Activated T-helper 9 cell treated with anti-CD3 and anti-CD28 coated beads, Interleukin-2, amount 50 U/mL, for 16 hours (primary cell): ENCODE measurements at places on chromosomes 1 and 21.

GRCh38 chr1:64836802-64837201 is 91.9 kb downstream of the RAVER2 start:
- DNase-seq: no peak

DNA sequence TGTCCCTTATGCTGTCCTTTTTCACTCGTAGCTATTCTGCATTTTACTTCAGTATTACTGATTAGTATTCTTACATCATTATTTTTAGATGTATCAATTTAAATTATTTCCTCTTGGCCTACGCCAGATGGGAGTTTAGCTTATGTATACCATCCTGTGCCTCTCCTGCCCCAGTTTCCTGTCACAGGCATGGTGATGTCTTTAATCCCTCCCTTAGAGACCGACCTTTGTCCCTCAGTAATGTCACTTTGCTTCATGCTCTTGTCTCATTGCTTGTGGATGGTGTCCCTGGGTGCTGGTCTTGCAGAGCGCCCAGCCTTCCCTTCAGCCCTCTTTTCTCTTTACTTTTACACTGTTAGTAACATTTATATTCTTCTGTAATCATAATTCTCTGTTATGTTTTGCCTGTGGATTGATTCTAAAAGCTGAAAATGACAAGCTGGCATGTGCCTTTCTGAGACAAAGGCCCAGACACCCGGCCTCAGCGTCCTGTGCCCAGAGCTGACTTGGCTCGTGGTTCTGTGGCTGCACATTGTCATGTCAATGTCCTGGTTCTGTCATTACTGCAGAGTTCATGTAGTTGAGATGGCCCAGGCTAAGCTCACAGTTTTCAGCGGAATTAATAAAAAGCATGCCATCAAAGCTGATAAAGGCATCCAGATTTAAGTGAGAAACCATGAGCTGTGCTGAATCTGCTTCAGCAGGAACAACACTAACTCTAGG is 100.7 kb downstream of the MTR start:
- DNase-seq: no peak

DNA sequence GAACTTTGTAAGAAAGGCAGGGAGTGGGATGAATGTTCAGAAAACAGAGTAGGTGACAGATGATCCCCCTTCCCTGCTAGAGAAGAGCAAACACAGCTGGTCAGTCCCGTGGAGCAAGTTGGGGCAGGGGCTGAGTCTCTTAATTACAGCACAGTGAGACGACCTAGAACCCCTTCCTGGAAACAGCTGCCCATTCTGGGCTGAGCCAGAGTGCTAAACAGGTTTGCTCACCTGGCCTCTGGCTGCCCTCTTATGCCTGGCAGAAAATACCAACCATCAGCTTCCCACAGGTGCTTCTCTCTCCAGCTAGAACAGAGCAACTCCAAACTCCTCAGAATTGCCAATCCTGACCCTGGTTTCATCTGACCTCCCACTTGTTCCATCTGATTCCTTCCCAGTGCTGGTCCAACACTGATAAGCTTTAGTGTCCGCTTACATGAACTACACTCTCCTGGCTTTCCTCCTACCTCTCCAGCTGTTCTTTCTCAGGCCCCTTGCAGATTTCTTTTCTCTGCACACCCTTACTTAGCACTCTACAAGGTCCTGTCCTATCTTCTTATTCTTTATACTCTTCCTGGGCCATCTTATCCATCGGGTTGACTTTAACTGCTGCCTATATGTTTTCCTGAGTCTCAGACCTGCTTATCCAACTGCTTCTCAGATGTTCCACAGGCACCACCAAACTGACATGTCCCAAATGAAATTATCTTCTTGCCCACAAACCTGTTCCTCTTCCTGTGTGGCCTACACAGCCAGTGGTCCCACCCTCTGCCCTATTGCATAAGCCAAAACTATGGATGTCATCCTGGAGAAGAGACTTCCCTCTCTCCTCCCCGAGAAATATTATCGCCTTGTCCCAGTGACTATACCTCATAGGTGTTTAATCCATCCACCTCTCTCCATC is 22.6 kb upstream of the COL9A2 start:
- no peak for DNase-seq

- DNase-seq: no peak
Measured at GRCh38 chr1:198841477-198841876, 202.6 kb downstream of the PTPRC start.

DNA sequence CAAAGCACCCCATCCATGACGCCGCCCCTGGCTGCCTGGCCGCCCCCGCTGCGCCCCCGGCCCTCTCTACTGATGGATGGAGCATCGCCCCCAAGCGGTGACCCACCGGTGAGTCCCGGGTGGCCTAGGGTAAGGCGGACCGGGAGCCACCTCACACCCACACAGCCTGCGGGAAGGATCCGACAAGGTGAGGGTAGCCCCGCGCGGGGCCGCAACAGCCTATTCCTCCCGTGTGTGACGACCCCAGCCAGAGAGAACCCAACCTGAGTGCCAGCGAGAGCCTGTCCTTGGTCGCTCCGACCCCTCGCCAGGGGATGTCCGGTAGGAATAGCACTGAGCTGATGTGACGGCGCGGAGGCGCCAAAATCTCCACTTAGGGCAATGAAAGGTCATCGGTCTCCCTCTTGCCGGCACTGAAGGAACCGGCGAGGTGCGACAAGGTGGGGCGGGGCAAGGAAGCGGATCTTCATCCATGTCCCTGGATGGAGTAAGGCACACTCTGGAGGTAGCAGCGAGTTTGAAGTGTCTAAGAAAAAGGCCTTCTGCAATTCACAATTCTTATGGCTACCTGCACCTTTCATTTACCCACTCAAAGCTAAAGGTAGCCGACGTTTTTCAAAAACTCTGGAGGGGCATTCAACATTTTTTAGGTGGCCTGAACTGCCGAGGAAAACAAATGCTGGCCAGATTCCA is 19.7 kb upstream of the CHIA start:
- no peak for DNase-seq

GRCh38 chr1:85420199-85420598 is 44.8 kb downstream of the DDAH1 start:
- no peak for DNase-seq

GRCh38 chr1:114043548-114043947 is 64.3 kb downstream of the OLFML3 start:
- no peak for DNase-seq

DNA sequence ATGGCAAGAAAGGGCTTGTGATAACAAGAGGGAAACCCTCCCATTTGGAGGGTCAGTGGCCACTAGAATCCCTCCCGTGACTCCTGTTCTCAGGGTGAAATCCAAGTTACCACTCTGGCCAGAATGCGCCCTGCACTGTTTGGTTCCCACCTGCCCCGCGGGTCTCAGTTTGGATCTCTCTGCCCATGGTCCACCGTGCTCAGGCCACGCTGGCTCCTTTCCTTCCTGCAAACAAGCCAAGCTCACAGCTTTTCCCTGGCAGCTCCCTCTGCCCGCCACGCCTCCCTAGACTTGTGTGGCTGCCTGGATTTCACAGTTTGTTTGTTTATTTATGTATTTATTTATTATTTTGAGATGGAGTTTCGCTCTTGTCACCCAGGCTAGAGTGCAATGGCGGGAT is 179.5 kb upstream of the VAMP3 start:
- DNase-seq: no peak

- DNase-seq: no peak
Measured at GRCh38 chr1:108041360-108042142, 76.6 kb upstream of the VAV3 start.

- DNase-seq: no peak
Measured at GRCh38 chr1:42128499-42128898, 24.7 kb upstream of the GUCA2B start.

DNA sequence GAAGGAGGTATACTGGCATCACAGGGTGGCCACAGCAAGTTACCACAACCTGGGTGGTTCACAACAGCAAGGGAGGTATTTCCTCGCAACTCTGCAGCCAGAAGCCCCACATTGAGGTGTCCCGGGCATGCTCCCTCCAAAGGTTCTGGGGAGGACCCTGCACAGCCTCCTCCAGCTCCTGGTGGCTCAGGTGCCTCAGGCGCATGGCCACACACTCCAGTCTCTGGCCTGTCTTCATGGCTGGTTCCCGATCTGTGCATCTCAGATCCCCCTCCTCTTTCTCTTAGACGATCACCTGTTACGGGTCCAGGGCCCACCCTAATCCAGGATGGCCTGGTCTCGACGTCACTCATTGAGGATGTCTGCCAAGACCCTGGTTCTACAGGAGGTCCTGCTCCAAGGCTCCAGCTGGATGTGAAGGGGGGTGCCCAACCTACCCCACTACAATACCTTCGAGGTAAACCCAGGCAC is 6.7 kb upstream of the ARF1 start:
- DNase-seq: no peak

DNA sequence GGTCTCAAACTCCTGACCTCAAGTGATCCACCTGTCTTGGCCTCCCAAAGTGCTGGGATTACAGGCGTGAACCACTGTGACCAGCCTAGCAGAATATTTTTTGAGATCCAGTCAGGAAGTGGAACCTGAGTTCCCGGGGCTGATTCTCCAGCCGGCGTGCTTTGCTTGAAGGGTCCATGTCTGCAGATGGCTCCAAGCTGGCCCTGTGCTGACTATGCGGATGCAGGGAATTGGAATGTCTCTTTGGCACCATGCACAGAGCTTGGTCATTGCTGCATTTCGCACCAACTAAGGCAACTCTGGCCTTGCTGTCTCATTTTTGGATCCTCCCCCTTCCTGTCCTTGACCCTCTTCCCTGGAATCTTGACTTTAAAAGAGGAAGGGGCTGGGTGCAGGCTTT is 28.1 kb downstream of the ARHGEF10L start:
- no peak for DNase-seq
